ENCODE measurements at places on chromosomes 2 and 18. TPM values are rescaled to one million over a fixed set of nuclear protein-coding genes. Genes with fewer than 3 reads are reported as not detected.

Gene UGT1A5
- not detected for total RNA-seq

Gene MCM6
- 9.2 TPM for total RNA-seq

Gene SERPINB4
- total RNA-seq, result not detected

- peak; percentile 95 for DNase-seq
Measured at GRCh38 chr2:235050980-235051351, 99.1 kb downstream of the SH3BP4 start.

DNA sequence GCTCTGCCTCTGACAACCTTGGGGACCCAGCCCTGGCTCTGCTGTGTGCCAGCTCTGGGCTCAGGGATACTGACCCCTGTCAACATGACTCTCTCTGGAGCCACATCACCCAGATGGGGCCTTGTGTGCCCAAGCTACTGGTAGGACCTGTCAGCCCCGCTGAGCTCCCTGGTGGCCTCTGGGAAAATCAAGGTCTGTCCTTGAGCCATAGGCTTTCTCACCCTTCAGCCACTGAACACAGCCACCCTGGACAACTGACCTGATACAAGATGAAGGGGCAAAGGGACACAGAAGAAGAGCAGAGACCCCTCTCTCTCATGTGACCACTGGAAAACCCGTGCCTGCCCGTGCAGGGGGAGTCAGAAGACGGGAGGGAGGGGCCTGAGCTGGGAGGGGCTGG lies 7.8 kb downstream of the CCDC74A start:
- no peak for DNase-seq

DNA sequence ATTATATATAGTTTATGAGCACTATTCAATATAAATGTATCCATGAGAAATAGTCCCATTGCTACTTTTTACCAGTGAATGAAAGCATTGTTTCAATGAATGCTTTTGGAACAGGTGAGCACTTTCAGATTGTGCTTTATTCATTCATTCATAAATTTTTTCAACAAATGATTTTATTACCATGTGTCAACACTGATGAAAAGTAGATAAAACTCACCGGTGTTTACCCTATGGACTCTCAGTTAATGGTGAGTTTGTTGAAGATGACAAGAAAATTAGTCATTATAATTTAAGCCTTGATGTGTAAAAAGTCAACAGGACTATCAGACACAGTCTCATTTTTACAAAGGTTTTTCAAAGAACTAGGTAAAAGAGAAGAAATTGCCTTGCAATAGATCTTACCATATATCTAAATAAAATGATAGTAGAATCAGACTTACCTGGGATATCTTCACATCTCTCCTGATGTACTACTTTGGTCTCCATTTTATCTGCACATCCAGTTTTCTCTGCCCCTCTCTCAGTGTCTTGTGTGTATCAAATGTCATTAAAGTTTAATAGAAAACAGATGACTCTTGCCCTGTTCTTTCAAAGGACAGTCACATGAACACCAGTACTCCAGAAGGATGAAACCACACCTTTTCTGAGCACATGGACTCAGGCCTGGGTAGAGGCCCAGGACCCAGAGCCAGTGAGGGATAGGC lies 325.3 kb upstream of the RND3 start:
- no peak for DNase-seq

GRCh38 chr2:157786663-157787363 lies 89.3 kb downstream of the ACVR1 start:
- DNase-seq, result no peak

GRCh38 chr18:26495287-26495686 lies 53.1 kb downstream of the KCTD1 start:
- DNase-seq, result no peak

GRCh38 chr18:30705943-30706342 lies 336.6 kb downstream of the DSC3 start:
- DNase-seq, result no peak

- no peak for DNase-seq
Measured at GRCh38 chr18:68992719-68993482, 195.0 kb downstream of the CCDC102B start.

DNA sequence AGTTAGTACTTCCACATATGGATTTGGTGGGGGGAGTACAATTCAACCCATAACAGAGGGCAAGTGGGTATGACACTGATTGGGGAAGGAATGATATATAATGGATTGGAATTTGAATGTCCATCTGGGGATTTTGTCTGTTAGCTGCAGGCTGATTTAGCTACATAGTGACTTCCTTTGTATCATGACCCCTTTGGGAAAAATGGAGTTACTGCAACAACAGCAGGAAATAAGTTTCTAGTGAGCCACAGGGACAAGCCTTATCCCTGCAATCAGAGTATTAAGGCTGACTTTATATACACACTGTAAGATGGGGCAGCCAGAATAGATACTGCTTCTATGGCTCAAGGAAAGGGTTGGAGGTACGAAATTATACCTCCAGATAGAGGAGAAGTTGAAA lies 404.4 kb upstream of the MEIS1 start:
- no peak for DNase-seq

- DNase-seq, result no peak
Measured at GRCh38 chr2:120683081-120683480, 52.6 kb upstream of the GLI2 start.

DNA sequence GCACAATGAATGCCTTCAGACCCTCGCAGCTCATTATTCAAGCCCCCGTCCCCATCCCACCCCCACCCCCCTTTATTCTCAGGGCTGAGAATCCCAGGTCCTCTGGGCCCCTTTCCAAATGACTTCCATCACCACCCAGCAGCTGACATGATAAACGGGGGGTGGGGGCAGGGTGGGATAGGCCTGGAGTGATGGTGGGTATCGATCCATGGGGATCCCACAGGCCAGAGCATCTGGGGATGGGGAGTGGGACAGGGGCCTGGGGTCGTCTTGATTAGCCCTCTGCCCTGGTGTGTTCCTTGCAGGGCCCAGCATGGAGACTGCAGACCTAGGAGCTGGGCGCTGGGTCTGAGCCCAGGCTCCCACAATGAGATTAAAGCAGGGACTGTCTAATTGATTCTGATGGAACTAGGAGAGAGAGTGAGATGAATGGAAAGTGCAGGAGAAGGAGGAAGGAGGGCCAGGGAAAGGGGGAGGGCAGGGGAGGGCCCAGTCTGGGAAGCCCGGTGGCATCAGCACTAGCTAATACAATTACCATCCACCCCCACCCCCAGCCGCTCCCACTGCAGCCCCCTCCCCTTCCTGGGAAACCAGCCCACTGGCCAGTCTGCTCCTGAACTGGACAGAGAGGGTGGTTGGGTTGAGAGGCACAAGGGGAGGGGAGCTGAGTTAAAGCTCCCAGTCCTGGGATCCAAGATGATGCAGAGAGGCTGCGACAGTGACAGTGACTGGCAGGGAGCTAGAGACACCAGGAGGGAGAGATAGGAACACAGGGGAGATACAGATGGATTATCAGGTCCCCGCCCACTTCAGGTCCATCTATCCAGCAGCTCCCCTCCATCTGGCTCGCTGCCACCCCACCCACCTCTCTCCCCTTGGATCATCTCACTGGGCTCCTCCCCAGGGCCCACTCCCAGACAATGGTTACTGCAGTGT lies 13.1 kb upstream of the TNS1 start:
- DNase-seq, result no peak

- DNase-seq, result no peak
Measured at GRCh38 chr2:150469706-150470274, 17.7 kb downstream of the RND3 start.

- DNase-seq, result peak; percentile 23
Measured at GRCh38 chr2:101698014-101698843, 722 bp downstream of the MAP4K4 start.

DNA sequence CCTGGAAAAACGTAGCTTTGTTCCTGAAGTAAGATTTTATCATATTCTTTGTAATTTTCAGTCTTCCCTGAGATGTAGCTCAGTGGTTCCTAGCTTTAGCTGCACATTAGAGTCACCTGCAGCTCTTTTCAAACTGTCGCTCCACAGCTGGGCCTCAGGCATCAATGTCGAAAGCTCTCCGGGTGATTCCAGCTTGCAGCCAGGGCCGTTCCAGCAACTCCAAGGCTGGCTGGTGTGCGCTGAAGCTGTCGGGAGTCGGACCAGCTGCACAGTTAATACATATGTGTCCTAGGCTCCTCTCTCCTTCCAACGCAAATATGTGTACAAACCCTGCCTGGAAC lies 609 bp upstream of the ZNF2 start:
- DNase-seq, result no peak

DNA sequence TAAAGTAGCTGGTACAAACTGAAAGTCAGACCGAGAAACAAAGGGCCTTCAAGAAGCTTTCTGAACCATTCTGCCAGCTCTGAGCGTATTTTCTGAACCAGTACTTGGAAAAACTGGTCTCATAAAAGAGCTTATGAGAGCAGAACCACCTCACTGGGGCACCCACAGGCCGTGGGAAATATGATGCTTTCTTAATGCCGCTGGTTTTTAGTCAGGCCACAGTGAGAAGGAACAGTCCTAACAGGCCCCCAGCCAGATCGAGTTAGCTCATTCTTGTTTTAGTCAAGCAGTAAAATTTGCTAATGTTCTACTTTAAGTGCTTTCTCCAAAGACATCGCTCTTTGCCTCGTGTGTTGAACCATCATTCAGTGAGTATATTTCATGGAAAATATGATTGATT lies 12.7 kb upstream of the NOSTRIN start:
- DNase-seq, result no peak

DNA sequence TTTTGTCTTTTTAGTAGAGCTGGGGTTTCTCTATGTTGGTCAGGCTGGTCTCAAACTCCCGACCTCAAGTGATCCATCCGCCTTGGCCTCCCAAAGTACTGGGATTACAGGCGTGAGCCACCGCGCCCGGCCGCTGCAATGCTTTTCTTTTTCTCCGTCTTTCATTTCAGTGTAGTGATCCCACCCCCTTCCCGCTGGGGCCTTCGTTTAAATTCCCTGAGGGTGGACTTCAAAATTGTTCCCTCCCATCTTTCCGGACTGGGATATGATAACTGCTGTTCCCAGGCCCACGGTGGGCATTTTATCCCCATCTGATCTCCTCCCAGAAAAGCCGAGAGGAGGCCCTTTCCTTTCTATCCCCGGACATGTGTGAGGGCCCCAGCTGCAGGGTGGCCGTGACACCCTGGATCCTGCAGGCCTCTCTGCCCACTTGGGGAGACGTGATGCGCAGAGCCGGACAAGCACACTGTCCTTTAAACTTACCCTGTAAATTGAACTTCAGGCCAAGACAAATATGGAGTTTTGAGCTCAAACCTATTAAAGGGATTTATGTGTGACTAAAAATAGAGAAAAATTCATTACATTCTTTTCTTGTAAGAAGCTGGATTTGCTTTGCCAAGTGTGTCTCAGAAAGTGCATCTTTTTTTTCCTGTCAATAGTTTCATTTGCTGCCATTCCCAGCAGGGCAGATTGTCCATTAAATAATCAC lies 54.5 kb upstream of the AFF3 start:
- no peak for DNase-seq

GRCh38 chr2:129797489-129798300 lies 181.8 kb upstream of the RAB6C start:
- no peak for DNase-seq

DNA sequence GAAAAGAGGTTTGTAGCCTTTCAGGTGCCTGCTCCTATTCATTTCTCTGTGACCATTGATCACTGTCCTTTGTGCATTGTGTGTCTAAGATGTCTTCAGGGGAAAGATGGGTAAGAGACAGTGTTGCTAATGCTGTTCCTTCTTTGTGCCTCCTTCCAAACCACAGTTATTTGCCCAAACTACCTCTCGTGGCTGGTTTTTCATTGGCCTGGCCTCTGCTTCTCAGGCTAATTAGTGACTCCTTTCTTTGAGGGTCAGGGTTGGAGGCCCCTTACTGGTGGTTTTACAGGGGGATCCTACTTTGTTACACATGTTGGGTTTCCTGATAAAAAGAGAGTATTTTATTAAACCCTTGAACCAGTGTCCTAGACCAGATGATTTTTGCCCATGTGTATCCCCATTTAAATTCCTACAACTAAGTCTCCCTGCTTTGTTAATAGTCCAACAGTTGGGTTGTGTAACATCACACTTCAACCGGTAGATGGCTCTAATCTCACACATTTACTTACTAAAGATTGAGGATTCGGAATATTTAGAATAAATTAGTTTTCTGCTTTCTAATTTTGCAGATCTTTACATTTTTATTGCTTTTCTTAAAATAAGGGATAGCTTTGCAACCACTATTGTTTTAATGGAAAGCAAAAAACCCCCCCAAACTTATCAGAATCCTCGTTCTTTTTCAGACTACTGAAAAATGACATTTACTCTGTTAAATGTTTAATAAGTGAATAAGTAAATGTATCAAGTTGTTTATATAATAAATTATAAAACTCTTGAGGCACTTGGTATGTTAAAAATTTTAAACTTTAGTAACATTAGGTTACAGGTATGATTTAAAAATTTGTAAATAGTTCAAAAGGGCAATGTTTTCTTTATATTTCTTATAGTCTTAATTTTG lies 2.4 kb downstream of the MARS2 start:
- no peak for DNase-seq

DNA sequence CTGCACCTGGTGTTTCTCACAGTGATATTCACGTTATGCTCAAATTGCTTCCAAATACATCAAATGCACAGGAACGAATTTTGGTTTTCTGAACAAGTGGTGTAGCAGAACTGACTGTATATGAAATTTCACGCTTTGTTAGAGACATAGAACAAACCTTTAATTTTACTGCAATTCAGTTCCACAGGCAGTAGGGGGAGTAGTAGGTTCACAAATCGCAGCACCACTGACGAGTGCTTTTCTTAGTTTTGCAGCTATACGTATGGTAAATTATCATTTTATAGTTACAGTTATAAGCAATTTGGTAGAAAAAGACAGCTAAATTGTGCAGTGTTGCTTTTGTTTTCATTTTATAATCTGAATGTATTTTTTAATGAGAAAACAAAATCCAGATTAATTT lies 113.3 kb downstream of the KIAA1328 start:
- no peak for DNase-seq

- no peak for DNase-seq
Measured at GRCh38 chr2:230749111-230749510, 36.5 kb downstream of the CAB39 start.

DNA sequence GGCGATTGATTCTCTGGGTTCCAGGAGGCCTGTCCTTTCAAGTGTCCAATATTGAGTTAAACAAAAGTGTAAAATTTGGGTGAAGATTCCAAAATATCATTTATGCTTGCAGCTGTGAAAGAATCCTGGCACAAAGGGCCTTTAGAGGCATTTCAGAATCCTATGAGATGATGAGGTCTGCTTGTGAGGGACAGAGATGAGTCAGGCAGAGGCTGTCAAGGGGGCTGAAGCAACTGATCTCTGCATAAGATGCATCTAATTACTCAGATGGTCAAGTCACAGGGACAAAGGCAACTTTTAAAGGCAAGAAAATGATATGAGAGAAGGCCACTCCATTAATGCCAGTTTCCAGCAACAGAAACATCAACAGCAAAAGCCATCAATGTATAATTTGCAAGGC lies 78.8 kb downstream of the FHOD3 start:
- DNase-seq, result no peak

GRCh38 chr2:224882291-224883171 lies 159.7 kb downstream of the DOCK10 start:
- no peak for DNase-seq

Data from left cardiac atrium (tissue), 4 donors.